Cerebellar cortex (tissue), 1 donor: ENCODE measurements at places on chromosomes 11 and 22.
A peak's percentile ranks its signal among the peaks of the same experiment; 100 is the strongest.

DNA sequence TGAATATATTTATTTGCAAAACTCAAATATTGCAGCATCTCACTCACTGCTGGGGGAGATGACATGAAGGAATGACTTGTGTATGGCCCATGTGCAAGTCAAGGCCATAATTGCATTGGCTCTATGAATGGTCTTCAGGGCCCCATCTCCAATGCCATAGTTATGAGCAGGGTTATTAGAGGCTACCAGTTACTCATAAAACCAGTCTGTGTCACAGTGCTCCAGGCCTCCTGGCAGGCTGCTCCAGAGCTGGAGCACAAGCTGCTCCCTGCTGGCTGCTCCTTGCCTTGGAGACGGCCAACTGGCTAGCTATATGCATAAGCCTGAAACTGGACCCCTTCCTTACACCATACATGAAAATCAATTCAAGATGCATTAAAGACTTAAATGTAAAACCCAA, 145.7 kb downstream of the TRPC6 start:
- DNase-seq: no peak

DNA sequence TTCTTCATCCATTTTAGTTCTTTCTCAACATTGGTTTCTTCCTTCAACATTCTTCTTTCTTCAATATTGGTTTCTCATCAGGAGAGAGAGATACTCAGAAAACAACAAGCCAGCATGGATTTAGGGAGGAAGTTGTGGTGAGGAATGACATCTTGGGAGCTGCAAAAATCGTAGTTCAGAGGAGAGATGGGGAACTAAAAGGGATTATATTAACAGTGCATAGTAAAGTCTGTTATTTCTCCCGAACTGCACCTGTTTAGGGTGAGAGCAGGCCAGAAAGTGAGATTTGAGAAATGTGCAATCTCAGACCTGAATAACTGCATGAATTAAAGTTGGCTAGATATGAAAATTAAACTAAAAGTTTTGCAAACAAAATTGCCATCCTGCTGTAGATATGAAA, 94.5 kb downstream of the CASP12 start:
- DNase-seq: no peak

GRCh38 chr11:63931045-63931444, 7.8 kb upstream of the NAA40 start:
- DNase-seq: no peak

DNA sequence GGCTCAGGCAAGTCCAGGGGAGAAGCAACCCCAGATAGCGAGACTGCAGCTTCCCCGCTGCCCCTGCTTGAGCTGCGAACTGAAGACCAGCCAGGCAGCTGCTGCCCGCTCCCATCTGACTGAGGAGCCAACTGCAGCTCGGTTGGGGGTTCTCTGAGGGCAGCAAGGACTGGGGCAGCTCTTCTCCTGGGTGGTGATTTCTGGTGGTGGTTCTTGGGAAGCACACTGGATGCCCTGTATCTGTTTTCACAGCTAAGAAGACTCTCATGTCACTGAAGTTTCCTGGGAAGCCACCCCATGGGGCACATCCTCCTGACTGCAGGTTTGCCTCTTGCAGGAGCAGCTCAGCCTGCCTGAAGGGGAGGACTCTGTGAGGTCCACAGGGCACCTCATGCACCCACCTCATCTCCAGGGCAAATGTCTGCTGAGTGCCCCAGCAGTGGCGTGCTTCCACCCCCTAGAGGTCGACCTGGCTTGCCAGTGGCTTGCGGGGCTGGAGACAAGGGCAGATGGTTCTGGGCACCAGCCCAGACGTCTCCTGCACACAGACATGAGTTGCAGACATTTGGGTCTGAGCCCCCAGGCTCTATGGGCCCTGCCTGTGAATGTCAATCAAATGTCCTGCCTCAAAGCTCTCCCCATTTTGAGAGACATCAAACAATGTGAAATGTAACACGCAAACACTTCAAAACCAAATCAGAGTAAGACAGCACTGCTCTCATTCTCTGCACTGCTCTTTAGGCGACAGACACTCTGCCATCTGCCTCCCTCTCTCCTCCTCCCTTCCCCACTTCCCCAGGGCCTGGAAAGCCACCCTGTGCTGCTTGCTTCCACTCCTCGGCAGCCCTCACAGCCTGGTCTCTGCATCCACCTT, 800.9 kb downstream of the BRD1 start:
- DNase-seq: peak; percentile 72

- no peak for DNase-seq
Observed at GRCh38 chr22:36183446-36183845, 18.2 kb downstream of the APOL4 start.

- peak; percentile 48 for DNase-seq
Observed at GRCh38 chr22:17785185-17786184, 11.2 kb upstream of the BID start.

GRCh38 chr11:41145420-41145819, 314.0 kb downstream of the LRRC4C start:
- no peak for DNase-seq

GRCh38 chr11:1217151-1217550, 5.7 kb upstream of the MUC5B start:
- DNase-seq: no peak

DNA sequence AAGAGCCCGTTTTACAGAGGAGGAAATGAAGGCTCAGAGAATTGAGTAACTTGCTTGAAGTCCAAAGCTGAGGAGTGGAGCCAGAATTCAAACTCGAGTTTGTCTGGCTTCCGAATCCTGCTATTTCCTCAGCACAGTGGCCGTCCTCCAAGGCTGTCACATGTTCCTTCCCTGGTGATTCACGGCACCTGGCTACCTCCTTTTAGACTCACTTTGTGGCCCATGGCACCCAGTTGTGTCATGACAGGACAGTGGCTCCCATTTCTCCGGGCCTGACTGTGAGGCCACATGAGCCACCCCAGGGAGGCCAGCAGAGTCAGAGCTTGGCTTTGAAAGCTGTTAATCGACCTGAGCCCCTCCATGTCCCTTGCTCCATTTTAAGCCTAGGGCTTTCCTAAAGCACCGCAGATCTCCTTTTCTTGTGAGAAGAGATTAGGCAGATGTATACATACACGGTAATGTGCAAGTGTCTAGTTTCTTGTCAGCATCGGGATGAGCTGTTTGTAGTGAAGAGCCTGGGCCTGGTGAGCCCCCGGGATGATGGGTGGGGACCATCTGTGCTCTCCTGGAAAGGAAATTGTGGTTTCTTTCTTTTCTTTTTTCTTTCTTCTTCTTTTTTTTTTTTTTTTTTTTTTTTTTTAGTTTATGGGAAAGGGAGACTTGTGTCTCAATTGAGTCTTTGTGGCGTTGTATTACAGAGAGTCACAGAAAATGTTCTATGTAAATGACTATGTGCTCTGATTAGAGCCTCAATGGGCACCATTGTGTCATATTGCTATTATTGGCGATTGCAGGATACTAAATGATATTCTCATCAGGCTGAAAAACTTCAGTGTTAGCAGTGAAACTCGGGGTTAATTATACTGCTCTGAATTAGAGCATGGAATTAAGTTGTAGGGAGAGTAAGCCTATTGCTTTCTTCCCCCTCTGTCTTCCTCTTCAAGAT, 54.8 kb downstream of the PTPRJ start:
- peak; percentile 42 for DNase-seq

DNA sequence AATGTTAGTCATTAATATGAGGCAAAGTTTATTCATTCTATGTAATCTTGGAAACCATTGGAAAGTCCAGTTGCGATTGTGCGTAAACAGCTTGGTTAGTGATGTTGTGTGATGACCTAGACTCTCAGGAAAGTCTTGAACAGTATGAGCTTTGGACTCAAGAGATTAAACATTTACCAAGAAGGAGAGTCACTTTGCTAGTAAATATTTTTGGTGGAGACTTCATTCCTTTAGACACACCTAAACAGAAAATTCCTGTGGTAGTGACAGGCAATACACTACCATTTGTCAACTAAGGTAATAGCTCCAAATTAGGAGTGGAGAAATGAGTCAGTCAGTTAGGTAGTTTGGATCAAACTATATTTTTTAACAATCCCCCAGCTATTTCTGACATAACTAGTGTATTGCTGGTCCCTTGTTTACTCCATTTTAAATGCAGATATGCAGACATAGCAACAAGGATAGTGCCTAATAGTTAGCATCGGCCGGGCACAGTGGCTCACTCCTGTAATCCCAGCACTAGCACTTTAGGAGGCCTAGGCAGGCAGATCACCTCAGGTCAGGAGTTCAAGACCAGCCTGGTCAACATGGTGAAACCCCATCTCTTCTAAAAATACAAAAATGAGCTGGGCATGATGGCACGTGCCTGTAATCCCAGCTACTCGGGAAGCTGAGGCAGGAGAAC, 89.3 kb downstream of the ARHGAP42 start:
- DNase-seq: no peak

- no peak for DNase-seq
Observed at GRCh38 chr22:35510481-35510934, 30.1 kb upstream of the RASD2 start.
